Brain pericyte (primary cell): ENCODE measurements at places on chromosomes 12 and 14.

DNA sequence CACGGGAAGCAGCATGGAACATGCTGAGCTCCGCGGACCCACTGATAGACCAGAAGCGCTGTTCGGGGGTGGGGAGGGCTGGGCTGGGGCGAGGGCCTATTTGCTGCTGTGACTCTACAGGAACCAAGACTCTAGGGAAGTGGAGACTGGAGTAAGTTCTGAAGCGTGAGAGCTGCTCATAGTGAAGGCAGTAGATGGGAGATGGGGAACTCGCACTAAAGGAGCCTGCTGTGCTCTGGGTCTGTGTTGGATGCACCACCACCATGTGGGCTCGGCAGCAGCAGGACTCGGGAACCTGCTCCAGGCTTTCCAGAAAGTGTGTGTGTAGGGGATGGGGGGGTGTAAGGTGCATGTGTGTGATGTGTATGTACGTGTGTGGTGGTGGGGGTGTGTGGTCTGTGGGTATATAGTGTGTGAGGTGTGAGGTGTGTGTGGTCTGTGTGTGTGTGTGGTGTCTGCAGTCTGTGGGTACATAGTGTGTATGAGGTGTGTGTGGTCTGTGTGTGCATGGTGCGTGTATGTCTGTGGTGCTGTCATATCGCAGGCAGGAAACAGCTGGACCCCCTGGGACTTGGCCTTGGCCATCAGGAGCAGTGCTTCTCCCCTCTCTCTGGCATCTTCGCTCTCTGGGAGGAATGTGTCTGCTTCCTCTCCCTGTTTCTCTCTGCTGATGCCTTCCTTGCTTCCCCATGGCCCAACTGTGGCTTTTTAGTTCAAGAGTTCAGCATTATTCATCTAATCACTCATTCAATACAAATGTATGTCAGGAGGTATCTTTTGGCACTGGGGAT, 378.9 kb downstream of the FUT8 start:
- no peak for DNase-seq

DNA sequence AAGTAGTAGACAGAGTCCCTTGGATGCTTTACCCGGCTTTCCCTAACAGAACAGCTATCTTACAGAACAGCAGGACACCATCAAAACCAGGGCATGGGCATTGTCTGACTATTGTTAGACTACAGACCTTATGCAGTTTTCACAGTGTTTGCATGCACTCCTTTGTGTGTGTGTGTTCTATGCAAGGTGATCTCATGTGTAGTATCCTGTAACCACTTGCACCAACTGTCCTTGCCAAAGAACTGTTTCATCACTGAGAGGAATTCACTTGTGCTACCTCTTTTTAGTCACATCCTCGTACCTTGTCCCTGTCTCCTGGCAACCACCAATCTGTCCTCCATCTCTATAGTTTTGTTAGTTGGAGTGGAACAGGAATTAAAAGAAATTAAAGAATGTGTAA, 183.6 kb upstream of the PZP start:
- DNase-seq = no peak

GRCh38 chr12:128592220-128592744, 231.5 kb downstream of the SLC15A4 start:
- no peak for DNase-seq

- no peak for DNase-seq
These were observed 388.1 kb downstream of the NOVA1 start for GRCh38 chr14:26209699-26210098.

- no peak for DNase-seq
These were observed 51.7 kb upstream of the CORO1C start for GRCh38 chr12:108782971-108783370.
